ENCODE measurements at places on chromosomes 2 and 18.

DNA sequence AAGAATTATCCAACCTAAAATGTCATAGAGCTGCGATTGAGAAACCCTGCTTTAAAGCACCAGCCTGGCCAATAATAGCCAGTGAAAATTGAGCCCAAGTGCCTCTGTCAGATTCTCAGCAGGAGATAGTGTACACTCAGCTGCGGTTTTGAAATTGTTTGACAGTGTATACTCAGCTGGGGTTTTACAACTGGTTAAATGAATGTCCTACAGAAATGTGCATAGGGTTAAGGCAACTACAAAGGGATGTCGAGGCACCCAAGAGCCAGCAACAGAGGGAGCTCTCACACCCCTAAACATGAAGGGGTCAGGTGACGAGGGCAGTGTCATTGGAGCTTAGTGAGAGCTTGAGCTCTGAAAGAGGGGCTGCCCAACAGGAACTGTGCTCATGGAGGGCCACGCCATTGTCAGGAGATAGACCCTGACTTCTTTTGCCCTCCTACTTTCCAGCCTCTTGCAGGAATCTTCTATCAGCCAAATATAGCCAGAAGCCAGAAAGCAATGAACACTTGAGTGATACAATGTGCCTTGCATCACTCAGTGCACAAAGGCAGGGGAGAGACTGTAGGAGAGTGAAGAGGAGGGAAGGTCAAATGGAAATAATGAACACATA lies 15.1 kb downstream of the ACTG2 start:
- DNase-seq: no peak

DNA sequence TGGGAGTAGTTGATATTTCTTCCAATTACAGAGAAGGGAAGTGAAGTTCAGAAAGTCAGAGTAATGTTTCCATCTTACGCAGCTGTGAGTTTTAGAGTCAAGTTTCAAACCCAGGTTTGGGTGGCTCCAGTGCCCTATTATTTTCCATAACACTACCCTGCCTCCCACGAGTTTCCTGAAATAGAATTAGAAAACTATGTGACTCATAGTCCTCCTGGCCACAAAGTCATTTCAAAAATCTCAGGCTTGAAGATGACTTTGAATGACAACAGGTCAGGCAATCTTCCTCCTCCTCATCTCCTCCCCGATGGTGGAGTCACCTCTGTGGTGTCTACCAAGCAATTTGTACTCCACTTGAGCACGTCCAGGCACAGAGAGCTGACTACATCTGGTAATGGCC lies 212.3 kb upstream of the TRIB2 start:
- no peak for DNase-seq

- no peak for DNase-seq
Measured at GRCh38 chr2:143399631-143400069, 270.4 kb downstream of the ARHGAP15 start.

- DNase-seq: no peak
Measured at GRCh38 chr2:158405341-158405740, 51.2 kb downstream of the CCDC148 start.

- DNase-seq: no peak
Measured at GRCh38 chr2:227366769-227367426, 12.2 kb downstream of the TM4SF20 start.

DNA sequence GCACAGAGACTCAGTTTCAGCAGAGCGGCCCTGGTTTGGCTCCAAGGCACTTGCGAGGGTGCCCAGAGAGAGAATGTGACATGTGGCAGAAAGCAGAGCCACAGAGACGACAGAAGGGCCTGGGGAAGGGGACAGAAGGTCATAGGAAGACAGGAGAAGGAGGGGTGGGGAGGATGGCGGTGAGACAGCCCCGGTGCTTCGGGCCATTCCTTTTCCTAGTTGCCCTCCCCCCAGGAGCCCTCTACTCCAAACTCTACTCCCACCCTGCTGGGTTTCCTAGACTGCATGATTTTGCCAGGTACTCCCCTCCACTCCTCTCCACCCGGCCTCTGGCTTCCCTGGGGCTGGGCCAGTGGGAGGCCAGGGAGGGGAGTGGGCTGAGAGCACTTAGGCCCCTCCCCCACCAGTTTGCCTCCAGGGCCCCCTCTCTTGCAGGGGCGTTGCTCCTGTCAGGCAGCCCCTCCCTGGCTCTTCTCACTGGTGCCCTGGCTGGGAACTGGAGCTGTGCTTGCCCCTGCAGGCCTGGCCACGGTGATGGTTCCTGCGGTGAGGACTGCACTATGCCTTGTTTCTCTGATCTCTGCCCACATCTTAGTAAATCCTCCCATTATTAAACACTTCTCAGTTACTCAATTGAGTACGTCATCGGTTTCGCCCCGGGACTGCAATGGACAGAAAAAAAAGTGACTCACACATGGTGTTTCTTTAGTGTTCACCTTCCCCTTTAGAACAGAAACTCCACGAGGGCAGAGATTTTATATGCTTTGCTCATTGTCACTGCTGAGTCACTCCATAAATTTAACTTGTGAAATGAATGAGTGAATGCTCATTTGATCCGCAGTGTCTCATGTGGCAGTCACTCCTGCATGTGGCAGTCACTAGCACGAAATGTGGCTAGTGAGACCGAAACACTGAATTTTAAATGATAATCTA lies 58.7 kb upstream of the SP3 start:
- DNase-seq: peak; percentile 70

- DNase-seq: no peak
Measured at GRCh38 chr18:42028247-42028832, 73.3 kb downstream of the PIK3C3 start.

DNA sequence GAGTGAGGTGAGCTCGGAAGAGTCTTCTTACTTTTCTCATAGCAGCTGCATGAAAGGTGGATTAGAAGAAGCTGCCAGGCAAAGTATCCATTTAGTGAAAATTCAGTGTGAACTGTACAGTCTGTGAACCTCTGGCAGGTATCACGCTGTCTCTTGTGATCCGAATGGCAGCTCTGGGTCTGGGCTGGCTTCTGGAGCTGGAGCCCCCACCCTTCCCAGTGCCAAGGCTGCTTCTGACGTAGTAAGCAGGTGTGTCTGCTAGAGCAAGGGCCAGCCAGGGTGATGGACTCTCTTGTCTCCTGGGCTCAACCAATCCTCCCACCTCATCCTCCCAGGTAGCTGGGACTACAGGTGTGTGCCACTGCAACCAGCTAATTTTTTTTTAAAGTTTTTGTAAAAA lies 14.0 kb upstream of the NTSR2 start:
- DNase-seq: no peak

GRCh38 chr2:217466104-217466503 lies 536.7 kb downstream of the TNS1 start:
- no peak for DNase-seq

All from right forelimb (tissue), 1 donor.